Activated T-helper 1 cell treated with Interleukin-2 at 50 U/mL for 16 hours (primary cell): ENCODE measurements at places on chromosomes 3 and 15.

DNA sequence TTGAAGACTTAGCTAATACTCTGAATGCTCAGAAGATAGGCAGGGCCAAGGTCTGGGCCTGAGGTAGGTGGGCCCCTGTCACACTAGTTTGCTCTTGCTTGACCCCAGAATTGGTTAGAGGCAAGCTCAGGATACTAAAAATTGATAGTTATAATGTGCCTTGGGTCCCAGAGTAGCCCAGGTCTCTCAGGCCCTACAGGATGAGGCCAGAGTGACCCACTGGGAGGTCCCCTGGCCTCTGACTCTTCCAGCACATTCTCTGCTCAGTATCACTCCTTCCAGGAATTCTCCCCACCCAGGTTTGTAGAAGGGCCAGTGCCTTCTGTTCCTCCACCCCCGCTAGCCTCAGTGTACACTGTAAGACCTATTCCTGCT is 667 bp upstream of the KLHDC8B start:
- no peak for DNase-seq

DNA sequence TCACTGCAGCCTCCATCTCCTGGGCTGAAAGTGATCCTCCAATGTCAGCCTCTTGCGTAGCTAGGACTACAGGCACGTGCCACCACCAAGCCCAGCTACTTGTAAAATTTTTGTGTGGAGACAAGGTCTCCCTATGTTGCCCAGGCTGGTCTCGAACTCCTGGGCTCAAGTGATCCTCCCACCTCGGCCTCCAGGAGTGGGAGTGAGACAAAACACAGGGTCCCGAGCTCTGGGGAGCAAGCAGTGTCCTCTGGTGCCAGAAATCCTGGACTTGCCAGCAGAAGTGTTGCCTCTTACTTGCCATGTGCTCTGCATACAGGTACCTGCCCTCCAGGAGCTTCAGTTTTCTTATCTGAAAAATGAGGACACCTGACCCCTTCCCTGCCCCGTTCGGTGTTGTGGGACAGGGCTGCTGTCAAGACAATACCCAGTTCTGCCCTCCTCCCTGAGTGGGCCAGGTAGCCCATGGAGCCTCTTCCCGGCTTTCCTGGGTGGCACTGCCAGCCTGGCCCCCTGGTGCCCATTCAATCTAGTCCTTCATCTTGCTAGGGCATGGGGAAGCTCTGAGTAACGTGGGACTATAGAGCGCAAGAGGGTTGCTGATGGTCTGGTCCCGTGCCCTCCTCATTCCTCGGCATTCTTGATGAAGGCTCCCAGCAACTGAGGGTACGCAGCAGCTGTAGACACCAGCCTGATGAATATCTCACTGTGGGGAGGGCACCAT is 164.6 kb downstream of the GOLGA6L4 start:
- DNase-seq: no peak

DNA sequence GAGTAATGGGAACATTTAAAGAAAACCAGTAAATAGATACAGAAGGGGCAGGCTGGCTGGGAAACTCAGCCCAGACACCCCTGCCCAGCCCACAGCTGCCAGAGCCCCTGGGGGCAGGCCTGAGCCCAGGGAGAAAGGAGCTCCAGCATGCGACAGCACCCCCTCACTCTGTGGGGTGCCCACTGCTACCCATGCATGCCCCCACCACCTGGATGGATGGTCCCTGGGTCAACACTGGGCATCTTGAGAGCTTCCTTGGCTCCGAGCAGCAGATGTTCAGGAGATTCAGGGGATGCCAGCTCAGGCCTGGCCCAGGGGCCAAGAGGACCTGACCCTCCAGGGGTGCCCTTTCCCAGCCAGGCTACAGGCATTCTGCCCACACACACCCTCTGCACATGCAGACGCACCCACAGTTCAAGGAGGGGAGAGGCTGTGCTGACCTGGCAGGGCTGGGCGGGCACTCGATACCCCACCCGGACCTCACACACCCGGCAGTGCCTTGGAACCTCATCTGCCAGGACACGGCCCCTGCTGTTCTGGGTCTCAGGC is 31.5 kb downstream of the PTH1R start:
- no peak for DNase-seq

- DNase-seq: no peak
Measured at GRCh38 chr3:150038830-150039229, 68.1 kb upstream of the PFN2 start.

GRCh38 chr3:183301937-183302580 is 49.0 kb downstream of the B3GNT5 start:
- DNase-seq: no peak

- no peak for DNase-seq
Measured at GRCh38 chr3:126023390-126023789, 54.4 kb downstream of the ROPN1B start.

DNA sequence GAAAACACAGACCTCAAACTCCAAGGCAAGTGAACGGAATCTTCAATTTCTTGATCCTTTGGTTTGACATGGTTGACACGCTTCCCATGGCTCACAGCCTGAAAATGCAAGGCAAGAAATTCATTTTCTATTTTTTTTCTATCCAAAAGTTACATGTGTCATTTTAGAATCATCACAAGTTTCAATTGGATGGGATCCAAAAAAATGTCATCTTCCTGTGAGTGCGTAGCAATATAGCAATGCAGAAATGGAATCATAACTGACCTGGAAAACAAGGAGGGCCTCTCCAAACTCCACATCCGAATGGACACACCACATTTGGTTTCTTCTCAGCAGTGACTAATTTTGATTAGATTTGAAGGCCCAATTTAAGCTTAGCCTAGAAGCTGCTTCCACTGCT is 175.8 kb upstream of the ATP11B start:
- no peak for DNase-seq

GRCh38 chr15:97961067-97961954 is 808 bp downstream of the ARRDC4 start:
- no peak for DNase-seq

- no peak for DNase-seq
Measured at GRCh38 chr3:94036909-94037507, 8.6 kb upstream of the STX19 start.

DNA sequence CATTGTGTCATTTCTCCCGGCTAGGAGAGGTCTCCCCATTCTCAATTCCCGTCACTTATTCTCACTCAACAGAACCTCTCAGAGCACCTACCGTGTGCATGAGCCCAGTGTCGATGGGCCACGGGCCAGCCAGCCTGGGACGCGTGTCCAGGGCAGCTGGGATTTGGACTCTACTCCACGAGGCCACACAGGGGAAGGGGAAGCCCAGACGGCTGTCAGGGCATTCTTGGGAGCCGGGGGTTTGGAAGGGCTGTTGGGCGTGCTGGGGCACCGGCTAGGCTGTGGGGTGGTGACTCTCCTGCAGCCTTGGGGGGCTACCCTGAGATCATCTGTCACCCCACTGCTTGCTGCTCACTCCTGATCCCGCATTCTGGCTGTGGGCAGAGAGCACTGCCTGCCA is 41.7 kb upstream of the PCSK6 start:
- DNase-seq: no peak

DNA sequence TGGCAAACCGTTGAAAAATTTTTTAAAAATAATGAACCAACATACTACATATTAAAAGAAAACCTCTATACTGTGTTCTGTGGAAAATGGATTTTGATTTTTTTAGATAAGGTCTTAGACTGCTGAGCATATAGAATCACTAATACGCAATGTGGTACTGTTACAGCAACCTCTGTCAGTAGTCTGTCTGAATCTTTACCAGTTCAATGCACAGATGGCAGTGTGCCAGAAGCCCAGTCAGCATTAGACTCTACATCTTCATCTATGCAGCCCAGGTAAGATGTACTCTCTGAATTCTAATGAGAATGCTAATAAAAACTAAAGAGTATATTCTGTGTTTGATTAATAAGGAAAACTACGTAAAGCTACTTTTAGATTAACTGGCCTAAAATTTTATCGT is 31.3 kb upstream of the FAH start:
- DNase-seq: no peak

DNA sequence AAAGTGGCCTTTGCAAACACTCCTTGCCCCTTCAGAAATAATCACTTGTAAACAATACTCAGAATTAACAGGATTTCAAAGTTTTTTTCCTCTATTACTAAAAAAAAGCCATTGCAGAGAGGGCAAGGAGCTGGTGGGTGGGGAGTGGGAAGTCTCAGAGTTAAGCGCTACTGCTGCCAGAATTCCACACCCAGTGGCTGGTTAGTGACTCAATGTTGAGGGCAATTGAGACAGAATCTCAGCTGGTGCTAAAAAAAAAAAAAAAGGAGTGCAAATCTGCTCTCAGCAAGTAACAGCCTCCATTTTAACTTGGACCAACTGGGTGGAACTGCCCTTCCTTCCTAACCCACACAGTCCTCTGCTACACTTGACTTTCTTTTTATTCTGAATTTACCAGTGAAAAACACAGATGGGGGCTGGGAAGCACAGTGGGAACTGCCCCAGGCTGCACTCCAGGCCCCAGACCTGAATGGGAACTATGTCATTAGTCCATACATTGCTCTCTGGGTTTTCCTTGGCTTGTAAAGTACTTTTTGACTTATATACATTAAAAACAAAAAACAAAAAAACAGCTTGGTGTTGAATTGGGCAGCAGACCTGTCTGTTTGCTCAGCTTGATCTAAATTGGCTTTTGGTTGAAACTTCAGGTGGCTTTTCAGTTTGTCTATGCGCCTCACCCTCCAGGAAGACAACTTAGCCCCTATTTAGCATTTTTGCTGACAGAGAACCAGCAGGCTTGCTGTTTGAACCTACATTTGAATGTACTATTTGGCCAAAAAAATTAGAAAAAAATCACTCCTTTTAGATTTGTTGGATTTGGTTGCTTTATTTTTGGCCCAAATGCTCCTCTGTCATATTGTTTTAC is 357.8 kb upstream of the TBL1XR1 start:
- no peak for DNase-seq

DNA sequence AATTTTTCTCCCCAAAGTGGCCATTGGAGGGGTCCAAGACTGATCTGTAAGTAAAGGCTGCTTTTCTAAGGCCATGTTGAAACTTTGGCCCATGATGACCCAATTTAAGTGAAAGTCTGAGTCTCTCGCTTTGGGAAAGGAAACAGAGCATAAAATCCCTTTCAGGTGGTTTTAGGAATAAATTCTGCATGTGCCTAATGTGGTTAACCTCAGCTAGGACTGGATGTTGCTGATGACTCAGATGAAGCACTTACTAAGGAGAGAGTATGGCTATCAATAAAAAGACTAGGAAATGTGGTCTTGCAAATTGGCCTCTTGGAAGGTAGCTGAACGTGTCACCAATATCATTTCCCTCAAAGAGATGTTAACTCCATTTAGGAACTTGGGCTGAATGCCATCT is 458.5 kb downstream of the AGBL1 start:
- DNase-seq: no peak

DNA sequence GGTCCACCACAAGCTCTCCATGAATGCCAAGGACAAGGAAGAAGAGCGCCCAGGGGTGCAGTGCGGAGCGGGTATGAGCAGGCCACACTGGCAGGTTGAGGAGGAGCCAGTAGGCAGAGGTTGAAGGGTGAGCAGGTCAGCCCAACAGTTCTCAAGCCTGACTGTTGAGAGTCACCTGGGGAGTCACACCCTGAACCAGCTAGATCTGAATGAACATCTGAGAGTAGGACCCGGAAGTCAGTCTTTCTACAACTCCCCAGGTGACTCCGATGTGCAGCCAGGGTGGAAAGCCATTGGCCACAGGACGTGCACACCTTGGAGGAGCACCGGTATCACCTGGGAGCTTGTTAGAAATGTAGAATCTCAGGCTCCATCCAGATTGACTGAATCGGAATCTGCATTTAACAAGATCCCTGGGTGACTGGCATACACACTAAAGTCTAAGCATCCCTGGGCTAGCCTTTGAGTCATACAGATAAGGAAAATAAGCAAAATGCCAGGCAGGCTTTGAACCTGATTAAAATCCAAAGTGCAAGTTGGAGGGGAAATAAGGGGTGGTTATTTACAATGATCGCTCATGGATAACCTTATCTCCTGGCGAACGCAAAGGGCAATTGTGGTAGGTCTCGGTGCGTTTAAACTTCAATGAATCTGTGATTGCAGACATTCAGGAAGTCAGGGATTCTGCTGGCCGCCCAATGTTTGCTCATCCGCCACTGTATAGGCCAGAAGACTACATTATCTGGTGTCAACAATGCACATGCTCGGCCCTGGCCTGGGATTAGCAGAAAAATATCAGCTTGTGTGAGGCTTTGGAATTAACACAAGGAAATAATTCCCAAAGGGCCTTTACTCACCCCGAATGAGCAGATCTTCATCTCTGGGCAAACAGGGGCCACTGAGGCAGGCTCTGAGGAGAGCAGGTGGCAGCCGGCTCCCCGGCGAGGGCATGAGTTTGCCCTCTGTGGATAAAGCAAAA is 11.7 kb upstream of the LYZL4 start:
- DNase-seq: no peak

GRCh38 chr15:76330080-76330680 is 6.4 kb upstream of the ISL2 start:
- DNase-seq: no peak

GRCh38 chr15:53129121-53129904 is 339.2 kb upstream of the ONECUT1 start:
- no peak for DNase-seq

- DNase-seq: no peak
Measured at GRCh38 chr3:156725682-156726081, 51.3 kb downstream of the TIPARP start.

GRCh38 chr3:113712129-113712528 is 15.7 kb upstream of the USF3 start:
- DNase-seq: no peak

DNA sequence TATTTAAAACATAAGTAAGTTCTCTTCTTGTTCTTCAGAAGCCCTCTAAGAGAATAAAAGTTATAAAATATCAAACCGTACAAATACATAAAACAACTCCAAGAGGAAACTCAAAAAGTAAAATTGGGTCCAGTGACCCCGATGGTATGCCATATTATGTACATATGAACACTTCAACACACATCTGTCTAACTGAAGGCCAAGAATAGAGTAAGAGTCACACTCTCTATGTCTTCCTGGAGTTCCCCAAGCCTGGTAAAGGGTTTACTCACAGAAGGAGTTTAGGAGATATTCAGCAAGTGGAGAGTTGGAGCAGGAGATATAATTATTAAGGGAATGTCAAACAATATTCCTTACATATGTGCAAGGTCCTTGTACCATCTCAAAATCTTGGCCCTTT is 101.3 kb upstream of the EIF1B start:
- DNase-seq: no peak
